ENCODE measurements at places on chromosomes 1 and 21.

DNA sequence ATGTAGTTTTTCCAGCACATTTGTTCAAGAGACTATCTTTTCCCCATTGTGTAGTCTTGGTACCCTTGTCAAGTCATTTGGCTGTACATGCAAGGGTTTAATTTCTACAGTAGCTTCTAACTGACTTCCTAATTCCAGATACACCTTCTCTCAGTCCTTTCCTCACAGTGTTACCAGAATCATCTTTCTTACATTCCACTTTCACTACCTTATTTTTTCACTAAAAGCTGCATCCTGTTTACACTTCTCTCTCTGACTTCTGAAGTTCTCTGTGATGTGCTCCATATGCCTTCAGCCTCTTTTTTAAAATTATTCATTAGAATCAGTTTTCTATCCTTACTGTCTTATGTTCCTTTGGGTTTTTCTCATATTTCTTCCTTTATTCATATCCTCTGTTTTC, 57.1 kb upstream of the RWDD3 start:
- DNase-seq: no peak

DNA sequence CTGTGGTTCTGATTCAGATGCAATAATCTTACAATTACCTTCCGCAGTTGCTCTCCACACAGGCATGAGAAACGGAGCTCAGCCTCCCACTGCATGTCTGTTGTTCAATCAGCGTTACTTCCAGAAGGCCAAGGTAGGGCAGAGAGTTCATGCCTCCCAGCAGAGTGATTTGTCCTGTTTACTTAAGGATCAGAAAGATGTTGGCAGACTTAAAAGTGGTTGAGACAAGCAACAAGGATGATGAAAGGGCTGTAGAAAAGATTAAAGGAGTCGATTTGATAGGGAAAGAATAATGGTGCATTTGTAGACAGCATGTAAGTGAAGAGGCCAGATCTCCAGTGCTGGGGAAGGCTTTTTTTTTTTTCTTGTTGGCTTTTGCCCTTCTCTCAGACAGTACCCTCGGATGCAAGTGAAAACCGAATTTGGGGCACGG, 26.6 kb downstream of the ARMH1 start:
- DNase-seq: no peak

DNA sequence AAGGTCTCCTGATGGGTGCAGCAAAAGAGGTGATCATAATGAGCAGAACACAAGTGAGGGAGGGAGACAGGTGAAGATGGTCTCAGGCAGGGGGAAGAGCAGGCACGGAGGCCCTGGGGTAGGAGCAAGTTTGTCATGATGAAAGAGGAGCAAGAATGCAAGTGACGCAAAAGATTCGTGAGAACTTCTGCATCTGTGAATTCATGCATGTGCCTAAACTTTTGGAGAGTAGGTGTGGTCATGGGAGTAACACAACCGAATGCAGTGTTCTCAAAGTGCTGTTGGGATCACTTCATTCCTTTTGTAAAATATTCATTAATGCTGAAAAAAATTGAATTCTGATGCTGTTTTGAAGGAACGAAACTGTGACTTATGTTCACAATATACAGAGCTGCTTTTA, 47.3 kb upstream of the ZP4 start:
- no peak for DNase-seq

- no peak for DNase-seq
These were observed 5.5 kb upstream of the JUN start for GRCh38 chr1:58789322-58789856.

DNA sequence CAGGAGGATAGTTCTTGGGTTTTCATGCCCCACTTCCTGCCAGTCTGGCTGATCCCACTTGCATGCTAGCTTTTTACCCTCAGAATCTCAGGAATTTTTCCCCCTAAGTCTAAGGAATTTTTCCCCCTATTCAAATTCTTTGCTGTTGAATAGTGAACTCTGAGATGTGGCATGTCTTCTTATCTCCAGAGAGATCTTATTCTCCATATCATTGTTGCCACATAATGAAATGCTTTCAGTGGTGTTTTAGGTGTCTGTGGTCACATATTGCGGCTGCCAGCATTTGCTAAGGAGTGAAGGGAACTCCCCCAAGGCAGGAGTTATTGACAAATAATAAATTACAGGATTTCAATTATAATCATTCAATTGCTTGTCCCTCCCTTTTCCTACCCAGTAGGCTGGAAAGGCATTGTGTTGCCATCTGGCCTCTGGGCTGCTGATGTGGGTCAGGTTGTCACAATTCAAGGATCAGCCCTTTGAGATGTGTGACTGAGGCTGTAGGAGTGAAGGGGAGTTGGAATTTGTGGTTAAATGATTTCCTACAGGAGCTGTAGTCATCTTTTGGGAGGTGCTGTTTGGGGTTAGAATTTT, 3.9 kb upstream of the FLG start:
- DNase-seq: peak; percentile 14

- DNase-seq: no peak
These were observed 17.4 kb downstream of the CCT8 start for GRCh38 chr21:29056005-29056404.

DNA sequence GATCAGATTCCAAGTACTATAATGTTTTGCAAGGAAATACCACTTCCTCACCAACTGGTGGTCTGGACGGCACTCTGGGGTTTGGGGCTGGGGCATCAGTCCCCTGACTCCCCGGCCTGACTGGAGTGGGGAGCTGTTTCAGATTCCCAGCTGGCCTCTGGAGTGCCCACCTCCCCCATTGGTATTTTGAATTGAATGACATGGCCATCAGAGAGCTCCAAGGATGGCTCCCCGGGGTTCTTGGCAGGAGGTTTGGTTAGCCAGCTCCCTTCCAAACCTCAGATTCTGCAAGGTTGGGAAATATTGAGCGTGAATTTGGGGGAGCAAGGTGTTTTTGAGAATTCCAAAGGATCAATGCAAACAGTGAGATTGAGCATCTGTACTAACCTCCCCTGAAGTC, 2.2 kb upstream of the INAVA start:
- DNase-seq: no peak

DNA sequence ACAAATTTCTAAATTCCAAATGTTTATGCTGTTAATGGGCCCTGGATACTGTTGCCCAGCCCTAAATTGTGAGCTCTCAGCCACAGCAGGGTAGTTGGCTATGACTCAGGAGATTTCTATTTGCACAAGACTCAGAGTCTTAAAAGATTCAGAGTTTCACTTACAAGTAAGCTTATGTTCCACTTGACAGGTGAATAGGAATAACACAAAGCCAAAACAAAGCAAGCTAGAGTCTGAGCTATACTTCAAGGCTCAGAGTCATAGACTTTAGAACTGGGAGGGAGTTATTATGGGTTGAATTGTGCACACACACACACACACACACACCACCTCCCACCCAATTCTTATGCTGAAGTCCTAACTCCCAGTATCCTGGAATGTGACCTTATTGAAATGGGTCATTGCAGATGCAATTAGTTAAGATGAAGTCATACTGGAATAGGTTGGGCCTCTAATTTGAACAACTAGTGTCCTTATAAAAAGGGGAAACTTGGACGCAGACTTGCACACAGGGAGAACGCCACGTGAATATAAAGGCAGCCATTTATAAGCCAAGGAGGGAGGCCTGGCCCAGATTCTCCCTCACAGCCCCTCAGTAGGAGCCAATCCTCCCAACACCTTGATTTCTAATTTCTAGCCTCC, 30.2 kb downstream of the PRDX6 start:
- peak; percentile 49 for DNase-seq

DNA sequence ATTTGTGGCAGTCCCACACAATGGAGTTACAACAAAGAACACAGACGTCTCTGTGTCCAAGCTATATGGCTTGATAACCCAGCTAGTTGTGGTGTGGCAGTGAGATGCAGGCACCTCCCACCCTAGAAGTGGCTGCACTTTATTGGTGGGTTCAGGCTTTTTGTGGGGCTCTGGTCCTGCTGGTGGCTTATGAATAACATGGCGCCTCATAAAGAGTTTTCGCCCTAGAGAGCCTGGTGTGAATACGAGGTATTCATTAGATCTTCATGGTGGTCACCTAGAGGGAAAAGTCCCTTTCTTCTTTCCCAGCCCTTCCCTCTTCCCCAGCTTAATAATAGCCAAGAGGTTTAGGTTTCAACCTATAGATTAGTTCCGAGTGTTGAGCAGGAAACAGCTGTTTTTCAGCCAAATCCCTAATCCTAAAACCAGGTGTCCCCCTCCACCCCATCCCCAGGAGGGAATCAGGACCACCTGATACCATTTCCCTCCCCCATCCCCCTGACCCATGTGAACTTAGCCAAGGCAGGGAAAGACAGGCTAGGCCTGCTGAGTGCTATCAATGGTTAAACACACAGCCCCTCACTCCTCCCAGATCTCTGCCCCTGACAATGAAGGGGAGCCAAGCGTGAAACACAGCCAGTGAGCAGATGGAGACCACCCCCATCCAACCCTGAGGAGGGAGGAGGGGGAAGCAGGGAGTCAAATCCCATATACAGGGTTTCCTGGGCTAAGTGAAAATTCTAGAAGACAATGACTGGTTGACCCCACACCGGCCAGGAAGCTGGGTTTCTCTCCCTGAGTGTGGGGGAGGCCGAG, 58.2 kb downstream of the NFASC start:
- no peak for DNase-seq

DNA sequence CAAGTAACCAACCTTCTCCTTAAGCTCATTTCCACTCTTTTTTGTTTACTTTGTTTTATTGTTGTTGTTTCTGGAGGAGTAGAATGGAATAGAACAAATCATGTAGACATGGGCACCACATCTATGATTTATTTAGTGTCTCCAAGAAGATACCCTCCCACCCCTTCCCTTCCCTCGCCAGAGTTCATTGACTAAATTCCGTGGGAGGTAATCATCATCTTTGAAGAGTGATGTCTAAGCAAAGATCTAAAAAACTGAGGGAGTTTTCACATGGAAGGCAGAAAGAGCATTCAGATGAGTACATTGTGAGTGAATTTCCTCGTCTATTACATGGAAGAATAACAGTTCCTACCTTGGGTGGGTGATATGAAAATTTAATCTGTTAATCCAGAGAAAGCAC, 136.2 kb downstream of the SEC16B start:
- no peak for DNase-seq

- no peak for DNase-seq
These were observed 1531.6 kb downstream of the KCNT2 start for GRCh38 chr1:195076682-195077081.

DNA sequence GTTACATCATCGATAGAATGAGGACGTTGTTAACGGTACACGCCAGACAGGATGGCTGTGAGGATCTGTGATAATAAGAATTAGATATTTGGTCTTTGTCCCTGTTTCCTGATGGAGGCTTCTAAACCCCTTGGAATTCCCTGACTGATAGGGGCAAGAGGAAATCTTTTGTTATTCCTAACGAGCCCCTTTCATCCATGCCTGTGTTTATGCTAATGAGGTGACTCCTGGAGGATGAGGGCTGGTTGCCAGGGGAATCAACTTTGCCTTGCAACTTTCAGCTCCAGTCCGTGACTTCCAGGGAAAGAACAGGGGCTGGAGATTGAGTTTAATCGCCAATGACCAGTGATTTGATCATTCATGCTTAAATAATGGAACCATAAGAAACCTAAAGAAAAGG, 39.3 kb upstream of the NLRP3 start:
- no peak for DNase-seq

DNA sequence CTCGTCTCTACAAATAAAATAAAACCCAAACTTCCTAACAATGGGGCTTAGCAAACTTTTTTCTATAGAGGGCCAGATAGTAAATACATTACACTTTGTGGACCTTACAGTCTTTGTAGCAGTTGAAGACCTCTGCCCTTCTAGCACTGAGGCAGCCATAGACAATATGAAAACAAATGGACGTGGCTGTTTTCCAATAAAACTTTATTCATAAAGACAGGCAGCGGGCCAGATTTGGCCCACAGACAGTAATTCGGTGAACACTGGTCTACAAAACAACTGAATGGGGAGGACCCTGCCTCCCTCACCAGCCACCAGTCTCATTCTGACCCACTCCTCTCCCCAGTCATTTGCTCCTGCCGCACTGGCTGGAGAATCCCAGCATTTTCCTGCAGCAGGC, 162.3 kb downstream of the KAZN start:
- no peak for DNase-seq

DNA sequence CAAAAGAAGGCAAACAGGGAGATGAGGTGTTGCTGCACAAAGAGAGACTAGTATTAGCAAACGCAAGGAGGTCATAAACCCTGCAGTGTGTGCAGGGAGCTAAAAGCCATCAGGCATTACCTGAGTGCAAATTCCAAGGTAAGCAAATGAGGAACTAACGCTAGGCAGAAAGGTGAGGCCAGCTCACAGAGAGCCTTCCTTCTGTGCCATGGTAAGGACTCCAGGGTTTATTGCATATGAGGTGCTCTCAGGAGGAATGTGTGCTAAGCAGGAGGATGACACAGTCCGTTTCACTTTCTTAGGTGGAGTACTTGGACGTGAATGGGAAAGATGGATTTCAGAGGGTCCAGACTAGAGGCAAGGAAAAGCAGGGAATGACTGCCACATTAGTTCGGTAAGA, 44.6 kb upstream of the MYBPHL start:
- no peak for DNase-seq

DNA sequence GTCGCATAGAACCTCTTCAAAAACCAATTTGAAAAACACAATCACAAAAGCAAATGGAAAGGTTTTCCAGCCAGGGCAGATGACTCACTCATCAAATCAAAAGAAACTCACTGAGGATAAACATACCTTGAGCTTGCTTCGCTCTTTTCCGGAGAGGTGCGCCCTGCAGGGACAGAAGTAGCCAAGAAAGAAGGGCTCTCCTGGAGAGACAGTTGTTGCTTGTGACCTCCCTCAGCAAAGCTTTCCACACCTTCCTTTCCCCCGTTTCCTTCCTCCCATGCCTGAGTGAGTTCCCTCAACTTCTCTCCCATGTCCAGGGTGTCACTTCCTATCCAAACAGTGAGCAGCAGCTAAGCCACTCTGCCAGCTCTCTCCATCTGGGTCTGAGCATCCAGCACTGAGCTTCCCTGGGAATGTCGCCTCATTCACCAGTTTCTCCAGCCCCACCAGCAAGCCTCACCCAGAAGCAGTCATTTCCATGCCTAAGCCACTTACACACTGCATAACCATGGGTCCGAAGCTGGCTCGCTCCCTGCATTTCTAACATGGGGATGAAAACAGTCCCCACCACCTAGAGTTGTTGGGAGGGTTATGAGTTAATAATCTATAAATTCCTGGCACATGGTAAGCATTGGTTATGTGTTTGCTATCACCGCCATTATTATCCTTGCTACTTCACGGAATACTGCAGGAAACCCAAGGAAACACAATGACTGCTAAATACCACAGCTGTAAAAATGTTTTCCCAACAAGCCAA, 75.0 kb downstream of the PTPN14 start:
- no peak for DNase-seq

GRCh38 chr1:98429965-98430443, 231.5 kb upstream of the SNX7 start:
- no peak for DNase-seq

DNA sequence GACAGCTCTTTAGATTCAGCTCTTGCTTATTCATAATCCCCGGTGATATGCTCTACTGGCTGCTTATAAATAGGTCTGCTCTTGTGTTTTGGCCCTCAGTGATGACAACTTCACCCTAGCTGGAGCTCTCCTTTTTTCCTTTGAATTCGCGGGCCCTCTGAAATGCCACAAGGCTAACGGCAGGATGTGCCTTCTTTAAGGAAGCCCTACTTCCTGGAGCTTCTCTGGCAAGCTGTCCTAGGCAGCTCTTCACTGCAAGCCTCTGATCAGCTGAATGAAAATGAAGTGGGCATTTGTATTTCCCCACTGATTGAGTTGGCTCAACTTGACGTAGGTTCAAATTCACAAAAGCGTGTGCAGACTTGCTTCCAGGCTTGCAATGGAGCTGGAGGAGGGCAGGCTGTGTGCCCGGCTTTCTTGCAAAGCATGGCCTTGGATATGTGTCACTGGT, 22.2 kb downstream of the SGIP1 start:
- no peak for DNase-seq

- no peak for DNase-seq
These were observed 83.0 kb downstream of the MACF1 start for GRCh38 chr1:39287541-39287940.

- no peak for DNase-seq
These were observed 37.3 kb downstream of the CHAF1B start for GRCh38 chr21:36422279-36423098.

All from AG09319 (cell line).